ENCODE measurements at places on chromosomes 12 and 14.
A peak's percentile ranks its signal among the peaks of the same experiment; 100 is the strongest.

GRCh38 chr12:46693034-46693433 lies 132.8 kb downstream of the SLC38A4 start:
- no peak for DNase-seq

DNA sequence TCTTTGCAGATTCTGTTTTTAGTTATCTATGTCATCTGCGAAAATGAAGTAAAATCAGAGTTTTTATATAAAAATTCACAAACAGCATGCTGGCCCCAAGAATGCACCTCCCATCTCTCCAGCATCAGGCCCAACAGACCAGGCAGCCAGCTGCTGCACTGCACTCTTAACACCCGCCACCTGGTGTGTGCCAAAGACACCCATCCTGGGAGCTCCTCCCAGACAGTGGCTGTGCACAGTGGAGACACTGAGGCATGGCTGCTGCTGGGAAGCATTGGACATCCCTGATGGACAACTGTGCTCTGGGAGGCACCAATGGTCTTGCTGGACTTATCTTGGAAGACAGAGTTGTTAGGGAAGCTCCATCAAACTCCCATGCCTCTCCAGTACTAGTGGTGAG lies 817.2 kb downstream of the TMEM121 start:
- no peak for DNase-seq

GRCh38 chr14:89007906-89008305 lies 183.5 kb downstream of the TTC8 start:
- DNase-seq, result no peak

DNA sequence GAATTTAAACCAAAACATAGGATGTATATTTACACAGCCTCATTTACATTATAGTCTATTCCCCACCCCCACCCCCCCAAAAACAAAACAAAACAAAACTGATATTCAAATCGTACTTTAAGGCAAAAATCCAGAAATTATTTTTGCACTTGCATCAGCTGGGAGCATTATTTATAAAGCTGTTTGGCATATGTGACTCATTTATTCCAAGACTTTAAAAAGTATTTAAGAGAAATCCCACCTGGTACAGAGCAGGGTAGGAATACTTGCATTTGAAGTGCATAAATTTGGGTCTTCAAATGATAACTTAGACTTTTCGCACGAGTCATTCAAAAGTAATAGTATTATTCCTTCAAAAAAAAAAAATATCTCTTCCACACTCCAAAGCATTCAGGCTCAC lies 1.1 kb downstream of the KLHL28 start:
- DNase-seq, result no peak

DNA sequence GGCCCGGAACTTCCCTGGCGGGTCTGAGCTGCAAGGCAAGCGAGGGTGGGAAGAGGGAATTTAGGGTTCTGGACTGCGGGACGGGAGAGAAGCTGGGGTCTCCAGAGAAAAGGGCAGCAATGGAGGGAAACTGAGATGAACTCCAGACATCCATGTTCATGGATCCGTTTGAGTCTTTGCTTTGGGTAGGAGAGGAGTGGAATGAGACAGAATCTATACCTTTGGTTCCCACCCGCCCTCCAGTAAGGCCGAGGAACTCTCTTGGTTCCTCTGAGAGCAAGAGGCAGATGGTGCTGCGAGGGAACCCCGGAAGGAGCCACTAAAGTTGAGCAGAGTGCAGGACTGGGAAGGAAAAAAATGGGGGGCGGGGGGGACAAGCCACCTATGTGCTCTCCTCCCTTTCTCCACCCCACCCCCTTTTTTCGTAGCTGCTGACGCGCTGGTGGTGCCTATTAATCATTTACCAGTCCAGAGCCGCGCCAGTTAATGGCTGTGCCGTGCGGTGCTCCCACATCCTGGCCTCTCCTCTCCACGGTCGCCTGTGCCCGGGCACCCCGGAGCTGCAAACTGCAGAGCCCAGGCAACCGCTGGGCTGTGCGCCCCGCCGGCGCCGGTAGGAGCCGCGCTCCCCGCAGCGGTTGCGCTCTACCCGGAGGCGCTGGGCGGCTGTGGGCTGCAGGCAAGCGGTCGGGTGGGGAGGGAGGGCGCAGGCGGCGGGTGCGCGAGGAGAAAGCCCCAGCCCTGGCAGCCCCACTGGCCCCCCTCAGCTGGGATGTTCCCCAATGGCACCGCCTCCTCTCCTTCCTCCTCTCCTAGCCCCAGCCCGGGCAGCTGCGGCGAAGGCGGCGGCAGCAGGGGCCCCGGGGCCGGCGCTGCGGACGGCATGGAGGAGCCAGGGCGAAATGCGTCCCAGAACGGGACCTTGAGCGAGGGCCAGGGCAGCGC lies 1.2 kb downstream of the SSTR1 start:
- peak; percentile 72 for DNase-seq

DNA sequence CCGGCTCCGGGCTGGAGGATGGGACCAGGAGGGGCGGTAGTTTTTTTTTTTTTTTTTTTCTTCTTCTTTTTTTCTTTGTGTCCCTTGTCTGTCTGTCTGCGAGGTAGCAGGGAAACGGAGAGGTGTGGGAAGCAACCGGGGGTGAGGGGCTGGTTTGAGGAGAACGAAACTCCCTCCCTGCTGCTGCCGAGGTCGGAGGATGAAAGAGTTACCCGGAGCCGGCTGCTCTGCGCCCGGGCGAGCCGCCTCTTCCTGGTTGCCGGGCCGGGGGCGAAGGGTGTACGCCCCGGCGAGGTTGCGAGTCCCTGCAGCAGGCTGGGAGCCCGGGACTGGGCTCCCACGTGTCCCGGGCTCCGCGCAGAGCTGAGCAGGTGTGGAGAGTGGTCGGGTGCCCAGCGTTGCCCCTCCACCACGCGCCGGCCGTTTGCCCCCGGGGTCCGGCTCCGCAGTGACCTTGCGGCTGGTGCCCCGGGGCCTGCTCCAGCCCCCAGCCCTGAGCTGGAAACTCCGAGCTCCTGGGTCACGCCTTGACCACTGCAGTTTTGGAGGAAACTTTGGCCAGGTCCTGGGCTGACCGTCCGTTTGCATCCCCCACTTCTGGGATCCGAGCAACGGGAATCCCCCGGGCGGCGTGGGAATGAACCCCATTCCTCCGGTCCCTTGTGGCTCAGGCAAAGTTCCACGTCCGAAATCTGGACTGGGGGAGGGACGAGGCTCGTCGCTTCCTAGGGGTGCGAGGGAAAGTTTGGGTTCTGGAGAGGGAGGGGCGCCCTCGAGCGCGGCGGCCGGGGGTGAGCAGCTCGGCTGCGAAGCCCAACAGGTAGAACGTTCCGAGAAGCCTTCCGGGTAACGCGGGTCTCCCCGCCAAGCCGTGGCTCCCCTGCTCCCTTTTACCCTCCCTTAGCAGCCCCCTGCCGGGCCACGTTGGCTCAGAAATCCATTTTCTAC lies 1.3 kb downstream of the CHST11 start:
- DNase-seq, result peak; percentile 27

DNA sequence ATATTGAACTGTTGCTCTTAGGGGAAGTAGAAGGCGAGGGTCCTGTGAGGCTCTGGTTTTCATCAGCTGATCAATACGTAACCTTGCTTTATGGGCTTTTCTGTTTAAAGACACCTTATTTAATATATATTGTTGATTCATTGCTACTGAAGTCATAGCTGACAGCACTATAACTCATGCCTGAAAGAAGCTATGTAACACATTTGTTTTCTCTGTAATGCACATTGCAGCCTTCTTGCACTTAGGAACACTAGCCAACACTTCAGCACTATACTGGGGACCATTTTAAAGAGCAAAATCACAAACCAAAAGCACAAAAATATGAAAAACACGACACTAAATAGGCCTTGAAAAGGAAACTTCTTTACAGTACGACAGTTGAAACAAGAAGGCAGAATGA lies 135.7 kb downstream of the TTC6 start:
- no peak for DNase-seq

DNA sequence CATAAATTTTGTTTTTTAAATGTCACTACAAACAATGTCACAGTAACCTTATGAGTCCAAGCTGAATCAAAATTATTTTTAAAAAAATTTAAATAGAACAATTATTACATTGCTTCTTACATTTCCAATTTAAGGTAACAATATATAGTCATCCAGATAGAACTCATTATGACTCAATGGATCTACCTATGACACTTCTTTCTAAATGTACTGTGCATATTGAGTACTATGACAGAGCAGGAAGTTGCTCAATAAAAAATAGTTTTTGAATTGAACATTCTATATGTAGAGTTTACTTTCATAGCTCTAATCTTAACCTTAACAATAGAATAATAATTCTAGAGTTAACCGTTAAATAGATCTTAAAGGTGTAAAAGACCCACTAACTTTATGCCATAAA lies 44.4 kb upstream of the ALG10 start:
- DNase-seq, result no peak

GRCh38 chr12:12194206-12194605 lies 72.6 kb downstream of the LRP6 start:
- DNase-seq, result no peak

GRCh38 chr14:73887694-73888459 lies 1.2 kb downstream of the ZNF410 start:
- no peak for DNase-seq

DNA sequence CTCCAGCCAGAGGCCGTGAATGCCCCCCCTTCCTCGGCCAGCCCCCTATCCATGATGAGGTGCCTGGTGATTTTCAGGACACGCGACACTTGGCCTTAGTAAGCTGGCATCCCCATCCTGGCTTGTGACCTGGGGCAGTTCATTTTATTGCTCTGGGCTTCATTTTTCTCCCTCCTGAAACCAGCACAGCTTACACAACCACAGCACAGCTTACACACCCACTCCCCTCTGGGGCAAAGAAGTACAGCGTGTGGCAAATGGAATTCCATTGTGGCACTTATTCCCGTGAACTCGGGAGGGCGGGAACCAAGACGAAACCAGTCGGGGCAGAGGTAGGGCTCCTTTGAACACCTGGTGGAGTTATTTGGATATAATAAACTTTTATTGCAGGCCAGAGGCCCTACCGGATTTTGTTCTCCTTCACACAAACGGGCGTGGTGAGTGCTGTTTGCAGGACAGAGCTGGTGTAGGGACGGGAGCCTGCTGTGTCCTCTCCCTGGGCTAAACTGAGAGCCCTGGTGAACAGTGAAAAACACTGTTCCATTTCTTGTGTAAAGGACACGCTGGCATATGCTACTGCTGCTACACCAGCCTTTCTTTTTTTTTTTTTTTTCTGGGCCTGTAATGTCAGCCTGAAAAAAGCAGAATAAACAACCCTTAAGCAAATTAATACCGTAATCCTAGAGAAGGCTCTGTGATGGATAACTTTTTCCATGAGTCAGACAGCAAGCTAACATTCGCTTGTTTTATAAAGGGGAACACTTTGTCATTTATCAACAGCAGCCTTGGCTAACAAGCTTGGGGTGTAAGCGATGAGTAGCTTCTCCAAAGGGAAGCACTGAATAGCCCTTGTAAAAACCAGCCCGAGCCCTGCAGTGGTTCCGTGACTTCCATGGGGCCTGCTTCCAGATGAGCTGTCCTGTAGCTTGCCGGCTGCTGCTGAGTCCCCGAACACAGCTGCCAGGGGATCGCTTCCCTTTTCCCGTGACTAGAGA lies 29.3 kb downstream of the CD9 start:
- DNase-seq, result peak; percentile 86

DNA sequence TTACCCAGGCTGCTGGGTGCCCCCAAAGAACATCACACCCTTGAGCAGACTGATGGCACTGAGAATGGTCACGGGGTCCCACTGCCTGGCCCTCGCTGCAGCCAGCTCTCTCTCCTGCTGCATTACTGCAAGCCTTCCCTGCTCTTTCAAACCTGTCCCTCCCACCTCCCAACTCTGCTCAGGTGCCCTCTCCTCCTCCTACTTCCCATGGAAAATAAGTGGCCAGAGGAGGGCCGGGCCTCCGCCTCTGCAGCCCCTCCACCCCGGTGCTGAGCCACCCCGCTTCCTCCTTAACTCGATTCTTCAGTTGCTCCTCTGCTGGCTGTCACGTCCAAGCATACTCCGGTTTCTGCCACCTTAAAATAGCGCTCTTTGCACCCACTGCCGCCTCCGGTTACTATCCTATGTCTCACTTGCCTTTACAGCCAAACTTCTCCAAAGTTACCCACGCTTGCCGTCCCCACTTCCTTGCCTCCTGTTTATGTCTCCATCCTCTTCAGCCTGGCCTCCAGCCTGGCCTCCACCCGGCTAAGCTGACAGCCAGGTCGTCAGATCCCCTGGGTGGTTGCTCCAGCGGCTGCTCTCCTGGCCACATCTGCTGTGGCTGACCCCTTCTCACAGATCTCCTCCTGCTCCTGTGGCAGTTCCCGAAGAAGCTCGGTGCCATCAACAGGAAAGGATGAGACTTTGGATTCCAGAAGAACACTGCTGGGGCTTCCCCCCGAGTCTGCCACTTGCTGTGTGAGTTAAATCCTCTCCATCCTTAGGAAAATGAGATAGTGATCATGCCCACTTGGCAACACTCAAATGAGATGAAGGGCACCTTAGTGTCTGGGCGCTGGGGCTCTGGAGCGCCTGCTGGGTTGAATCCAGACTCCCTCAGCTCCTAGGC lies 7.7 kb downstream of the SMIM41 start:
- DNase-seq, result no peak

DNA sequence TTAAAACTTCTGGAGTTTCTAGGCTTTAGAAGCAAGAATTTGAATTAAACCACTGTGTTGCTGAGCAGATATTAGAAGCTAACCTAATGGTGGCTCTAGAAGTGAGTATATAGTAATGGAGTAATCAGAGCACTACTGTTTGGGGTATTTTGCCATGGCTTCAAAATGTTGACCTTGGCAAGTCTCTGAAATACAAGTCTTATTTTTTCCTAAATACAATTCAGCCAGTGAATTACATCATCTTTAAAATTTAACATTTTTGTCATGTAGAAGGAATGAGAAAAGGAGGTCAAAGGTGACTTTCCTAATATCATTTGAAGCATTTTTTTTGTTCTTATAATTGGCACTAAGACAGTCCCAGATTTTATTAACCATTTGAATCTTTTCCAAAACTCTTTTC lies 25.2 kb downstream of the PMCH start:
- DNase-seq, result no peak

- DNase-seq, result no peak
These were observed 556 bp downstream of the PHETA1 start for GRCh38 chr12:111368291-111368787.

GRCh38 chr12:20372326-20373096 lies 4.2 kb downstream of the PDE3A start:
- DNase-seq, result no peak

DNA sequence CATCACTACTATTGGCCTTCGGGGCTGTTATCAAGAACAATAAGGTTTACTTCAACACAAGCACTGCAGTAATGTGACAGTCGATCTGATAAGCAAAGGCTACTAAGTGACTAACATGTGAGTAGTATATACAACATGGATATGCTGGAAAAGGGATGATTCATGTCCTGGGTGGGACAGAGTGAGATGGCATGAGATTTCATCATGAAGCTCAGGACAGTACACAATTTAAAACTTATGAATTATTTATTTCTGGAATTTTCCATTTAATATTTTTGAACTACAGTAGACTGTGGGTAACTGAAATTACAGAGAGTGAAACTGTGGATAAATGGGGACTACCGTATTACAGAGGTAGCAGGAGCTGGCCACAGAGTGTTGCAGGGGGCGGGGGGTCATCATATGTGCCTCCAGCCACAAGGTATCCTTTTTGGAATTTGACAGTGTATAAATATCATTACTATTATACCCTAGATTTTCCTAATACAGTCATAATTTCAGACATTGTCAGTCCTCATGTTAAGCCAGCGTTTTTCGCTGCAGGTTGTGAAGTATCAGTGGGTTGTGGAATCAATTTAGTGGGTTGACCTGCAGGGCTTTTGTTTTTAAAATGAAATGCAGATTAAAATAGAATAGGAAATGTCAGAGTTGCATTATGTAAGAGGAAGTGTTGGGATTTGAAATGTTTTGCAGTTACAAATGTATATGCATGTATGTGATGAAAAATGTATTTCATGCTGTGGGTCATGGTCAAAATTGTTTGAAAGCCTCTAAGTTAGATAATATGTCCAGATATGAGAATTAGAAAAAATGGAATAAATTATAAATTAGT lies 148.0 kb upstream of the NUDT4 start:
- DNase-seq, result no peak
